ENCODE measurements at places on chromosomes 12 and 14. TPM values are rescaled to one million over a fixed set of nuclear protein-coding genes. Genes with fewer than 3 reads are reported as not detected.

GRCh38 chr12:93589081-93589480, 16.6 kb downstream of the SOCS2 start:
- H3K27ac ChIP-seq = peak overlapping the region; percentile 23
- no peaks in the 10 kb centered on the region for H3K36me3 ChIP-seq
- no peak for DNase-seq
- H3K4me1 ChIP-seq = no peaks in the 10 kb centered on the region
- H3K4me3 ChIP-seq = no peak overlapping the region

The KRT85 gene
- not detected for total RNA-seq

DNA sequence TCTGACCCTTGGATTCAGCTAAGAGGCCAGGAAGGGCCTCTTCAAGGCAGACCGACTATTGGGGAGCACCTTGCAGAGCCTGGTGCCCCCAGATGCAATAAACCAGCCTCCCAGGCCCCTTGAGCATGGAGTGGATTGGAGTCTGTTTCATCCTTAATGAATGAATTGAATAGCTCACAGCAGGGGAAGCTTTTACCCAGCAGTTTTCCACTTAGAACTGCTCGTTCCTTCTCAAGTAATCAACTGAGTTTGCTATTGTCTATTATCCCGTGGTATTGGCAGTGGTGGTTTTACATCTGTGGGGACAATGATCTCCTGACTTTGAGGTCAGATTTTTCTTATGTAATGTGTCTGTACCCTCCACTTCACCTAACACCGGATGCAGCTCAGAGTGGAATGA, 197.6 kb downstream of the AACS start:
- no peaks in the 10 kb centered on the region for H3K4me1 ChIP-seq
- H3K27me3 ChIP-seq = no peaks in the 10 kb centered on the region
- H3K36me3 ChIP-seq = no peaks in the 10 kb centered on the region

GRCh38 chr14:80215756-80216581, 4.7 kb upstream of the DIO2 start:
- no peak for DNase-seq
- H3K4me3 ChIP-seq = no peak overlapping the region
- H3K27ac ChIP-seq = no peak overlapping the region
- no peaks in the 10 kb centered on the region for H3K27me3 ChIP-seq
- no peaks in the 10 kb centered on the region for H3K4me1 ChIP-seq

DNA sequence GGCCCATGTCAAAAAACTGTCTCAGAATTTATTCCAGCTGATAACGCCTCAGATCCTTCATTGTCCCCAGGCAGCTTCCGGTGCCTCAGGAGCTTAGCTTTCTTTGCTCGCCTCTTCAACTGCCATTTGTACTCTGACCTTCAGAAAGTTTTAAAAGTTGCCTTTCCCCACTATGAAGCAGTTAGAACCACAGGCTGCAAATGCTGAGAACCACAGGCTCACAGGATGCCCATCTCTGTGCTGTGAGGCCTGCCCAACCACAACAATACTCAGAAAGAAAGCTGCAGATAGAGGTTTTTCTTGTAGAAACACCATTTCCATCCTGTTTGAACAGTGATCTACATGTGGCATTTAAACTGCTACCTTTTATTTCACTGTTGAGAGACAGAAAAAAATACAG, 131.1 kb downstream of the PRKCH start:
- no peaks in the 10 kb centered on the region for H3K36me3 ChIP-seq
- no peaks in the 10 kb centered on the region for H3K4me1 ChIP-seq
- no peak overlapping the region for H3K27ac ChIP-seq
- H3K27me3 ChIP-seq = no peaks in the 10 kb centered on the region
- no peak overlapping the region for H3K4me3 ChIP-seq

The BDKRB1 gene
- not detected for total RNA-seq

- no peaks in the 10 kb centered on the region for H3K27me3 ChIP-seq
- no peak overlapping the region for H3K27ac ChIP-seq
- no peak overlapping the region for H3K4me3 ChIP-seq
- DNase-seq = no peak
- no peaks in the 10 kb centered on the region for H3K36me3 ChIP-seq
- no peaks in the 10 kb centered on the region for H3K4me1 ChIP-seq
Observed at GRCh38 chr12:4720637-4720995, 416 bp downstream of the GALNT8 start.

- H3K27ac ChIP-seq = no peak overlapping the region
- no peak for DNase-seq
- no peaks in the 10 kb centered on the region for H3K4me1 ChIP-seq
- no peaks in the 10 kb centered on the region for H3K36me3 ChIP-seq
- H3K4me3 ChIP-seq = no peak overlapping the region
Observed at GRCh38 chr12:31951008-31951407, 8.2 kb upstream of the RESF1 start.

- H3K4me3 ChIP-seq = no peak overlapping the region
- no peak for DNase-seq
Observed at GRCh38 chr12:91307957-91308670, 125.5 kb upstream of the DCN start.

Data from uterus (tissue), 4 donors.